Neural progenitor cell (in vitro differentiated cells): ENCODE measurements at places on chromosomes 3 and 15. TPM values are rescaled to one million over a fixed set of nuclear protein-coding genes. Genes with fewer than 3 reads are reported as not detected.

The EFHB gene
- total RNA-seq, result 1.7 and 2.0 TPM in 2 replicates

The HLTF gene
- 39.5 and 76.1 TPM in 2 replicates for total RNA-seq

The CNTN4 gene
- 5.1 and 5.2 TPM in 2 replicates for total RNA-seq

The LMAN1L gene
- total RNA-seq, result not detected in 2 replicates

The MKRN3 gene
- 0.37 TPM in 1 of 2 replicates, not detected in the other for total RNA-seq

The TRPC1 gene
- total RNA-seq, result 36.4 and 45.1 TPM in 2 replicates

The REC114 gene
- not detected in 2 replicates for total RNA-seq

The NIT2 gene
- total RNA-seq, result 18.6 and 33.1 TPM in 2 replicates

The PIF1 gene
- total RNA-seq, result 50.8 and 111 TPM in 2 replicates

- no peaks in the 10 kb centered on the region for H3K36me3 ChIP-seq
- peaks cover 33% of the 10 kb centered on the region for H3K27me3 ChIP-seq
- H3K4me1 ChIP-seq, result peaks cover 20% of the 10 kb centered on the region
Observed at GRCh38 chr3:15332405-15333098, at the start of gene SH3BP5. TSS of gene SH3BP5 (minus strand) at chr3:15332586. CDS start at chr3:15332408, 178 bp downstream.

- no peaks in the 10 kb centered on the region for H3K36me3 ChIP-seq
- peaks cover 44% of the 10 kb centered on the region for H3K27me3 ChIP-seq
- H3K4me3 ChIP-seq, result peak within 1 kb of the TSS; percentile 67
- H3K27ac ChIP-seq, result peak within 1 kb of the TSS; percentile 65
Observed at GRCh38 chr3:64687781-64688604, at the start of gene ADAMTS9. TSS of gene ADAMTS9 (minus strand) at chr3:64688000. CDS start at chr3:64687657, 343 bp downstream.

DNA sequence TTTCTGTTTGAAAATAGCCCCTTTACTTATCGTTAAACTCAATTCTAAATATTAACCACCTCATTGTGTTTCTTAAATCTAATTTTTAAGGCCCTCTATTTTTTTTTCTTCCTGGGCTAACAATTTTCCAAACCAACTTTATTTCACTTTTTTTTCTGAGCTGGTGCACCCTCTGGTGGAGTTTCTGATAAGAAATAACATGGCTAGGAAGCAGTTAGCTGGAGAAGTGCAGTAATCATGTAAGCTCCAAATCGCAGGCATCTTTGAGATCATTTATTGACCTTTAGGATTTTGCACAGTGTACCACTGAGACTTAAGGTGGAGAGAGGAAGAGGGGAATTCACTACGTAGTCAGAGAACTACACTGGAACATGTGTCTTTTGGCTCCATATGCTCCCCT is 6.4 kb downstream of the TMEM207 start:
- H3K27ac ChIP-seq, result no peak overlapping the region
- DNase-seq, result peak; percentile 10
- no peaks in the 10 kb centered on the region for H3K36me3 ChIP-seq

- DNase-seq, result no peak
- H3K27me3 ChIP-seq, result peaks cover 56% of the 10 kb centered on the region
Observed at GRCh38 chr15:72289597-72290325, 17.4 kb upstream of the PARP6 start.

- no peaks in the 10 kb centered on the region for H3K27me3 ChIP-seq
- DNase-seq, result no peak
- H3K4me3 ChIP-seq, result no peak overlapping the region
- peaks cover 12% of the 10 kb centered on the region for H3K4me1 ChIP-seq
- H3K27ac ChIP-seq, result no peak overlapping the region
- H3K36me3 ChIP-seq, result no peaks in the 10 kb centered on the region
Observed at GRCh38 chr3:114887806-114888205, 259.3 kb downstream of the ZBTB20 start.

- no peaks in the 10 kb centered on the region for H3K4me1 ChIP-seq
- DNase-seq, result peak; percentile 20
- H3K27ac ChIP-seq, result no peak overlapping the region
- H3K36me3 ChIP-seq, result no peaks in the 10 kb centered on the region
- no peaks in the 10 kb centered on the region for H3K27me3 ChIP-seq
Observed at GRCh38 chr15:36844534-36844998, 255.8 kb downstream of the MEIS2 start.

- H3K4me3 ChIP-seq, result no peak overlapping the region
- no peak overlapping the region for H3K27ac ChIP-seq
- no peaks in the 10 kb centered on the region for H3K36me3 ChIP-seq
- peaks cover 19% of the 10 kb centered on the region for H3K4me1 ChIP-seq
- H3K27me3 ChIP-seq, result no peaks in the 10 kb centered on the region
- no peak for DNase-seq
Observed at GRCh38 chr3:55774856-55775255, 287.8 kb upstream of the WNT5A start.

GRCh38 chr3:183815563-183815940 is 9.8 kb downstream of the MAP6D1 start:
- H3K4me1 ChIP-seq, result no peaks in the 10 kb centered on the region
- H3K27ac ChIP-seq, result no peak overlapping the region
- no peak overlapping the region for H3K4me3 ChIP-seq

DNA sequence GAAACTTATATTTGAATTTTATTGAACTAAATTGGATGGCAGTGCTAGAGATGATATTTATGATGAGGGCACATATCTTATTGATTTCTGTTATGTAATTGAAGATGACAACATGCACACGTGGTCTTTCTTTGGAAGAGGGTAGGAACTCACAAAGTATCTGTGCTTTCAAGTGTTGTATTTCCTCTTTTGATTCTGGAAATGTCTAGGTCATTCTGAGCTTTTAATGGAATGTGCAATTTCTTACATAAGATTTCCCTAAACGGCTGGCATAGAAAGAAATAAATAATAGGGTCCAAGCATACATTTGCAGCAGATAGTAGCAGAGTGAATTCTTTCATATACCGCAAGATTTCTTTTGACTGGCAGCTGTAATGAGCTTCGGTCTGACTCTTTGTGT is 10.1 kb upstream of the GPR171 start:
- peaks cover 7% of the 10 kb centered on the region for H3K4me1 ChIP-seq
- no peak for DNase-seq
- no peaks in the 10 kb centered on the region for H3K27me3 ChIP-seq
- H3K27ac ChIP-seq, result no peak overlapping the region
- H3K36me3 ChIP-seq, result no peaks in the 10 kb centered on the region

- no peak overlapping the region for H3K4me3 ChIP-seq
- no peak overlapping the region for H3K27ac ChIP-seq
- H3K27me3 ChIP-seq, result no peaks in the 10 kb centered on the region
- peak; percentile 81 for DNase-seq
Observed at GRCh38 chr3:50550079-50550736, 17.3 kb downstream of the C3orf18 start.

- no peaks in the 10 kb centered on the region for H3K27me3 ChIP-seq
- no peak overlapping the region for H3K4me3 ChIP-seq
- no peak for DNase-seq
- H3K27ac ChIP-seq, result no peak overlapping the region
- no peaks in the 10 kb centered on the region for H3K36me3 ChIP-seq
- no peaks in the 10 kb centered on the region for H3K4me1 ChIP-seq
Observed at GRCh38 chr3:146682171-146682570, 77.0 kb upstream of the PLSCR5 start.

DNA sequence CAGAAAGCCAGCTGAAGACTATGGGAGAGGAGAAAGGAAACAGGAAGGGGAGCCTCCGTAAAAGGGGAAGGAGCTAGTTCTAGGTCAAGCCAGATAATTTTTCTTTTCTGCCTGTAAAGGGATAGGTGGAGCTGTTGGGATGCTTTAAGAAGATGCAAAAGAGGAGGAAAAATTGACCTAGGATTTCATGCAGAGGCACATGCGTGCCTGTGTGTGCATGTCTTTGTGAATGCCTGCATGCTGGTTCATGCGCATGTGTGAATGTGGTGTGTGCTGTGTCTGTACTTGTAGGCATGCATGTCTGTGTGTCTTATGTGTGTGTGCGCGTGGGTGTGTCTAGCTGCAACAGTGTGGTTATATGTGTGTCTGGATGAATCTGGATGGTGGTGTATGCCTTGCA is 27.3 kb downstream of the CCDC33 start:
- H3K27ac ChIP-seq, result no peak overlapping the region
- no peaks in the 10 kb centered on the region for H3K36me3 ChIP-seq
- DNase-seq, result no peak
- no peak overlapping the region for H3K4me3 ChIP-seq
- no peaks in the 10 kb centered on the region for H3K27me3 ChIP-seq

DNA sequence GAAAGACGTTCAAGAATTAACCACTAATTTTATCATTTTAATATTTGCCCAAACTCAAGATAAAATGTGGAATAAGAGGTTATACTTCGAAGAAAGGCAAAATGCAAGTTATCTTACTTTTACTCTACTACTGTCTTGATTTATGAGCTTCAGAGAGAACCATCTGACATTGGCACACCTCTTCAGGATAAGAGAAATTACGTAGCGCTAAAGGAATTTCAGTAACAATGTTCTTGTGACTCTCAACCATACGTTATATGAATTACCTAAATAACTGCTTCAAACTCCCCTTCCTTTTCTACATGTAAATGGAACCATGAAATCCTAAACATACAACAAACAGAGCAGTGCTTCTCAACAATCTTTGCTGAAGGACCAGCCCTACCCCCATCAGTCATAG is 96.8 kb downstream of the ZNF385D start:
- H3K27me3 ChIP-seq, result no peaks in the 10 kb centered on the region
- no peak overlapping the region for H3K27ac ChIP-seq
- no peaks in the 10 kb centered on the region for H3K36me3 ChIP-seq
- no peaks in the 10 kb centered on the region for H3K4me1 ChIP-seq
- no peak for DNase-seq

DNA sequence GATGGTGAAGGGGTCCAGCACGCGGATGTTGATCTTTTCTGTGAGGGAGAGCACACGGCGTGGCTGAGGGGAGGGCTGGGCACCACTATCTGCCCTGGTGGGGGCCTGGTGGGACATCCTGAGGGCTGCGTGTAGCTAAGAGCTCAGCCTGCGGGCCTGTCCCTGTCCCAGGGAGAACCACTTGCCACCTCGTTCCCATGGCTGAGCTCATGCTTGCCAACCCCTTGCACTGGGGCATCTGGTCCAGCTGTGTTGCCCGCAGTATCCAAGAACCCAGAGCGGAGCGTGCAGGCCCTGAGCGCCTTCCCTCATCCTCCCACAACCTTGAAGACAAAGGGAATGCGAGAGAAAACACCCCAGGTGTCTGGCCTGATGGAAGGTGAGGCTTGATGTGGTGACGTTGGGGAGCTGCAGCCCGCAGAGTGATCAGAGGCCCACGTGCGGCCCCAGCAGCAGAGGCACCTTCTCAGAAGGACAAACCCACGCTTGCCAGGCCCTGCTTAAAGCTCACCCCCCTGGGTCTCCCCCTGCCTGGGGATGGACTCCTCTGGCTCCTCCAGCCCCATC is 28.9 kb downstream of the TKT start:
- DNase-seq, result no peak
- no peak overlapping the region for H3K27ac ChIP-seq
- H3K36me3 ChIP-seq, result no peaks in the 10 kb centered on the region
- no peaks in the 10 kb centered on the region for H3K27me3 ChIP-seq
- H3K4me3 ChIP-seq, result no peak overlapping the region
- no peaks in the 10 kb centered on the region for H3K4me1 ChIP-seq
